ENCODE measurements at places on chromosomes 3 and 15.

DNA sequence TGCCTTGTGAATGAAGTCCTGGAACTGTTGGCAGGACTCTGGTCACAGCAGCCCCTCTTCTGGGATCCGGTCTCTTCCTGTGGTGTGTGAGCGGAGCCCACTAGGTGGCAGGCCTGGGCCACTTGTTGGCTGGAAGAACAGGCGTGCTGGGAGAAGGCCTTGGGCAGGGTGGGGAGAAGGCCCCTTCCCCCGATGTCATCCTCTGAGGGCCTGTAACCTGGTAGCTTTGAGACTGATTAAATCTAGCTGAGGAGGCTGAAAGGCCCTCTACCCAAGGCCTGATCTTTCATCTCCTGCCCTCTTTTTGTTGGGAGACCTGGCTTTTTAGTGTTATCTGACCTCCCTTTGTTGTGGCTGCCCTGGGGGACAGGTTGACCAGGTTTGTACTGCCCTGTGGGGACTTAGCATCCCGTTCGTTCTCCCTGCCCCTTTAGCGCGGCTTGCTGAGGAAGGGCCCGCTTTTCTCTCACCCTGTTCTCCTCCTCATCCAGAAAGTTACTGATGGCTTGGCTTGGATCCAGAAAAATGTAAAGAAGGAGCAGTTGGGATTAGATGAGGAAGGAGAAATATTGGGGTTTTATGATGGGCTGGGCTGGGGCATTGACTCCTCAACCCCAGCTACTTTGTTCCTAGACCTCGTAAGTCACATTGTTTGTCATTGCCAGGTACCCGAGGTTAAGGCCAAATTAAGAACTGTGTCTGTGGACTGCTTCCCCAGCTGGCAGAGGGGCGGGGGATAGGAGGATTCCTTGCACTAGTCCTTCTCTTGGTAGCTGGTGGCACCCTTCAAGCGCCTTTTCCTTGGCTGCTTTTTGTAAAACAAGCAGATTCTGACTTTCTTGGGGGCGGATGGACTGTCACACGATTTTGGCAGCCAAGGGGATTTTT, 48.5 kb downstream of the CHCHD6 start:
- peak; percentile 46 for DNase-seq

GRCh38 chr3:99704417-99704816, 66.0 kb downstream of the COL8A1 start:
- DNase-seq: no peak

DNA sequence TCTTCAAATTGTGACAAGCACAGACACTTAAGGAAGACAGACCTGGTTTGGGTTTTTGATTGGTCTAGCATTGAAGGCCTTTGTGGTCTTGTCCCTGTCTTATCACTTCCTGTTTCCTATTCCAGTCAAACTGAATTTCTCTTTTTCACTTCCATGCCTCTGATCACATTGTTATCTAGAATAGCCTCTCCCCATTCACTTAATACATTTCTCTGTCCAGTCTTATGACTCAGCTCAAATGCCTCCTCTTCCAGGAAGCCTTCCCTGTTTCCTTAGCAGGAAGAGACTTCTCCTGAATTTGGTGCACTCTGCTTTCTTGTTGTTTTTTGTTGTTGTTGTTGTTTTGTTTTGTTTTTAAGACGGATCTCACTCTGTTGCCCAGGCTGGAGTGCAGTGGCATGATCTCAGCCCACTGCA, 45.5 kb downstream of the LIMD1 start:
- DNase-seq: no peak

GRCh38 chr15:73991260-73991659, 835 bp downstream of the STOML1 start:
- DNase-seq: no peak

DNA sequence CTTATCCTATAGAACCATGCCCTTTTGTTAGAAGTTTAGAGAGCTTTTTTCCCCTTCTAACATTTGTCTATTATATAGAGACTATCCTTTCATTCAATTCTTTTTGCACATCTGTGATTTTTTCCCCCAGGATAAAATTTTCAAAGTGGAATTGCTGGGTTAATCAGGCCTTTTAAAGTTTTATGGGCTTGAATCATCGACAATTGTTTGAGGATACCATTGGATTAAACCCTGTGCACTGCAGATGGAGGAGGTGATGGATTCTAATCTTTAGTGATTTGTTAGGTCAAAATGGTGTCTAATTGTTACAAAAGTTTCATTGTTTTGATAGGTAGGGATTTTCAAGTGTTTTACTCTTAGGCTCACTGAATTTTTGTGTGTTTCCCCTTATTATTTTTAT, 463.7 kb upstream of the CFAP20DC start:
- no peak for DNase-seq

- DNase-seq: peak; percentile 64
Measured at GRCh38 chr3:126355777-126356372, 1.3 kb downstream of the KLF15 start.

DNA sequence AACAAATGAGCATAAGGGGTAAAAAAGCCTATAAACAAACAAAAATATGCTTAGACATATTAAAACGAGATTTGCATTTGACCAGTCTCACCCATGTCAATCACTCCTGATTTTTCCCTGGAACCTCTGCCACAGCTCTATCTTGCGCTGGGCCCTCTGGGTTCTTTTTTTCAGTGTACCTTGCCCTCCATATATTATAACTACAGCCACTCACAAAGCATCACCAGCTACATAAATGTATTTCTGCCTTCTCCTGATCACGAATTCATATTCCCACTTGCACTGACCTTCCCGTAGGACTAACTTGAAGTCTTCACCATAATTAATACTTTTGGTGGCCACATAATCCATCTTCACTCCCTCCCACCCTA, 395.6 kb upstream of the ROBO2 start:
- no peak for DNase-seq

DNA sequence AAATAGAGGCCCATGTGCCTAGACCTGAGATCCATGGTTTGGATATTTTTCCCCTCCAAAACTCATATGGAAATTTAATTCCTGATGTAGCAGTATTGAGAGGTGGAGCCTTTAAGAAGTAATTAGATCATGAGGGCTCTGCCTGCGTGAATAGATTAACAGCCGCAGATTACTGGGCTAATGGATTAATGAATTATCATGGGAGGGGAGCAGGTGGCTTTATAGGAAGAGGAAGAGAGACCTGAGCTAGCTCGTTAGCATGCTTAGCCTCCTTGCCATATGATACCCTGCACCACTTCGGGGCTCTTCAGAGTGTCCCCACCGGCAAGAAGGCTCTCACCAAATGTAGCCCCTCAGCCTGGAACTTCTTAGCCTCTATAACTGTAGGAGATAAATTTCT, 15.8 kb downstream of the ARHGEF26 start:
- no peak for DNase-seq

DNA sequence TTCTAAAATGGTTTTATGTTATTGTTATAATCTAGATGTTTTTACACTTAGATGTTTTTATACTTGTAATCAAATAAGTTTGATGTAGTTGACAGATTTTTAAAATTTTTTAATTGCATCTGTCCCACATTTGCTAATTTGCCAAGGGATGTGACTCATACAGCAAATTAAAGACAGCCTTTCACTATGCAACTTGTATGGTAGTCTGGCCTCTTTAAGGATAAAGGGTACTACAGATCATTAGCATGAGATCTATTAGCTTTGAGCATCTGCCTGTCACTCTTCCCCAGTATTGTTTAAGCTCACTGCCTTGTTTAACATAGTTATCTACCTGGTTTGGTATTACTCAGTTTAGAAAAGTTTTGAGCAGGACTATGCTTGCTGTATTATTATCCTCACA, 83.0 kb downstream of the NPTN start:
- no peak for DNase-seq

DNA sequence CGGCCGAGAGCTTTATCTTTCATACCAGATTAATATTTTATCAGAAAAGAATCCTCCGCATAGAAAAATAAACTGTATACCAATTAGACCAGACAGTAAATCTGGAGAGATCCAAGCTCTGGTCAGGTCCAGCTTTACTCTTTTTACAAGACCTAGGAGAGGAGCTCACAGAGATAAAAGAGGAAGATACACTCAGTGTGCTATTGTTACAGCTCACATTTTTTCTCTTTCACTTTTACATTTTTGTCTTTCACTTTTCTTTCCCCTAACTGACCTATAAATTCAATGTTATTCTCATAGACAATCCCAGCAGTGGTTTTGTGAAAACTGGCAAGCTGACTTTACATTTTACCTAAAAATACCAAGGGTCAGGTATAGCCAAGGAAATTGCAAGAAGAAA, 55.8 kb downstream of the GUCA1C start:
- DNase-seq: no peak

DNA sequence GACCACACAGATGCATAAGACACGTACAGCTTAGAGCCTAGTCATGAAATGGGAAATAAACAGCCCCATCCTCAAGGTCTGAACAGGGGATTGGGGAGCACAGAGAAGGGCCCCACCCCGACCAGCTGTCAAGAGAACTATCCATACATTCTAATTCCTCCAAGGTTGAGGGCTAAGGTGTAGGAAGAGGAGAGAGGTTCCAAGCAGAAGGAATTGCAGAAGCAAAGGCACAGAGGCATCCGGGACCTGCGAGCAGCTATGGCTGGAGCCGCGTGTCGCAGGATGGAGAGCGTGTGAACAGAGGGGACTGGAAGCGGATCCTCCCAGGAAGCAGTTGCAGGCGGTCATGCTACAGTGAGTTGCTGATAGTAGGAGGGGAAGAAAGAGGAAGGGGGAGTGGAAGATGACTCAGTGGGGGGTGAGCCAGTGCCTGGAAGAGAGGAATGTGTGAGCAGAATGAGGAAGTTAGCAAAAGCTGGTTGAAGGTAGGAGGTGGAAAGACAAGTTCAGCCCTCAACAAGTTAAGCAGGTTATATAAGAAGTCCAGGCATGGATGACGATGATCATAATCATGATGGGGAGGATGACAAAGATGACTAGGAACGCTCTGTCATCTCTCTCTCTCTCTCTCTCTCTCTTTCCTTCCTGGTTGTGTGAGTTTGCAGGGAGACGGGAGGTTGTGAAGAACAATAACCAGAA, 89.7 kb downstream of the LIPC start:
- DNase-seq: peak; percentile 19

- no peak for DNase-seq
Measured at GRCh38 chr15:99729327-99729726, 3.9 kb downstream of the LYSMD4 start.

DNA sequence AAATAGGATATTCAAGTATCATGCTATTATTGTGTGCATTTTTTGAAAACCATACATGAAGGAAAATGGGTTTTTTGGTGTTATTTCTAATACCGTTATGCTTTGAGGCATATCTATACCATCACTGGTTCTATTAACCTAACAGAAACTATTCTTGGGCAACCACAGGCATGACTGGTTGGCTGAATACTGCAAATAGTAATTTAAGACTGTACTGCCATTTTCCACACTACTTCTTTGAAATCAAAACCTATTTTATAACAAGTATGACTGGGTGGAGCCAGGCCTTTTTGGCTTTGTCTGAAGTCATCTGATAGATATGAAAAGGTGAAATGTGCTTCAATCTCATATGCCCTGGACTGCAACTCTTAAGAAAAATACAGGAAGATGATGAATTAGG, 115.1 kb downstream of the ULK4 start:
- DNase-seq: no peak

DNA sequence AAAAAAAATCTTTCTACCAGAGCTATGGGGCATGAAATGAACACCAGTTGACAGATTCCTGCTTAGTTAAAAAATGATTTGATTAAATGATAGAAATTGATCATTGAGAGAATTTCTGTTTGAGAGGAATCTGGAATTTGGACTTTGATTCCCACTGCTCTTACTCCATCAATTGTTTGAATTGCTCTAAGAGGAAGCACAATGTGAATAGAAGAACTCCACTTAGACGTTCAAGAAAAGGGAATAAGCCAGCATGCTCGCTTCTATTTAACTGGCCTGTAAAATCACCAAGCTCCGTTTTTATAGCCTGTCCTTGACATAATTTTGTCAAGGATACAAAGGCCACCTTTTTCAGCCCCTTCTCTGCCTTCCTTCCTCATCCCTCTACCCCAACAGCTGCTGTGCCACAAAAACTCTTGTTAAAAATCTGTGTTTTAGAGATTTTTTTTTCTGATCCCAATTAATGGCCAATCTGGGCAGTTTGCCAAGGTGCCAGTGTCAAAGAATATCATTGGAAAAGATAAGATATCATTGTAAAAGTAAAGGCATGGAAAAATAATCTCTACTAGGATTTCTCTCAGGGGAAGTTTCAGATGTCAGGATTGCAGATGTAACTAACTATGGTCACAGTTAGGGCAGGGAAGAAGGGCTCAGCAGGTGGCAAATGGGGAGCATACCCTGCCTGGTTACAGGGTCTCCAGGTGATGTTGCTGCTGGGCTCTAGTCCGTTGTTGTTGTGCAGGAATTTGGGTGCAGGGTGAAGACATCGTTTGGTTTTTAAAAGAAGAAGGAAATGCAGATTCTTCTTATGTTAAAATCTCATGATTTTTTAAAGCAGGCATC, 301.8 kb upstream of the PDZRN3 start:
- DNase-seq: no peak

- DNase-seq: no peak
Measured at GRCh38 chr3:160771811-160772459, 15.9 kb downstream of the PPM1L start.

GRCh38 chr15:70853973-70854665, at the start of gene LARP6:
LARP6 (minus strand) TSS chr15:70854157; CDS start chr15:70854088, 69 bp downstream.
- DNase-seq: no peak

DNA sequence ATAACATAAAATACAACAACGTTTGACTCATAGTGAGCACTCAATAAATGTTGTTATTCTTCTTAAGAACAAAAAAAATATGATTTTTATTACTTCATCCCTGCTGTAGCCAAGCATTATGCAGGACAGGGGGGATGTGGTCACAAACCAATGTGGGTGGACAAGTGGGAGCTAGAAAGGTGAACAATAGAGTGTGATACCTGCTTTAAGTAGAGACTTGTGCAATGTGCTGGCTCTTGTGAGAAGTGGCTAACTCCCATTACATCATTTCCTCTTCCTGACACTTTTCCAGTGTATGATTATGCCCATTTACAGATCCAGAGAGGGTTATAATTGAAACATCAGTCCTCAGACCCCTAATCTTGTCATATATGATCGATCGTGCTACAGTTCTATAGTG, 193.6 kb downstream of the UBE2E2 start:
- no peak for DNase-seq

DNA sequence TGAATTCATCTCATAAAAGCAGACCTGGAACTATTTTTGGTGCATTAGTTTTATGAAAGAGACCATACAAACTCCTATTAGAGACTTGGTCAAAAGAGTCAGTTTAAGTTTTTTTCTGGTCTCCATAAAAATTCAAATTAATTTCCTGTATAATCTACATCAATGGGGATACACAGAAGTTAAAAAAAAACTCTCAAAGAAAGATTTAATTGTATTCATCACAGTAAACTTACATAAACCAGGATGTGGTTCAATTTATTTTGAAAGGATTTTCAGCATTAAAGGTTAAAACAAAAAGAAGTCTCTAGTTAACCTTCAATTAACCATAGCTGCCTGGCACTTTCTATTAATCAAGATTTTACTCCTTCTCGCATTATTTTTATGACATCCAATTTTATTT, 530.3 kb upstream of the KCNMB2 start:
- no peak for DNase-seq

GRCh38 chr3:171822431-171823106, 12.3 kb upstream of the PLD1 start:
- no peak for DNase-seq

All from skeletal muscle cell (primary cell).